Lung microvascular endothelial cell (primary cell): ENCODE measurements at places on chromosomes 4 and X. TPM values are rescaled to one million over a fixed set of nuclear protein-coding genes. Genes with fewer than 3 reads are reported as not detected.

DNA sequence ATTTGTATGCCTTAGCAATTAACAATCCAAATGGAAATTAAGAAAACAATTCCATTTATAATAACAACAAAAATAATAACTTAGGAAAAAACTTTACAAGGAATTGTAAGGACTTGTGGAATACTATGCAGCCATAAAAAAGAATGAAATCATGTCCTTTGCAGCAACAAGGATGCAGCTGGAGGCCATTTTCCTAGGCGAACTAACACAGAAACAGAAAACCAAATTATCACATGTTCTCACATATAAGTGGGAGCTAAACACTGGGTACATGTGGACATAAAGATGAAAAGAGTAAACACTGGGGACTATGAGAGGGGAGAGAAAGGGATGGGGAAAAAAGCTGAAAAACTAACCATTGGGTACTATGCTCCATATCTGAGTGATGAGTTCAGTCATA, 77.4 kb downstream of the WNK3 start:
- DNase-seq, result no peak

GRCh38 chr4:151316645-151317044, 8.8 kb downstream of the SH3D19 start:
- no peak for DNase-seq

DNA sequence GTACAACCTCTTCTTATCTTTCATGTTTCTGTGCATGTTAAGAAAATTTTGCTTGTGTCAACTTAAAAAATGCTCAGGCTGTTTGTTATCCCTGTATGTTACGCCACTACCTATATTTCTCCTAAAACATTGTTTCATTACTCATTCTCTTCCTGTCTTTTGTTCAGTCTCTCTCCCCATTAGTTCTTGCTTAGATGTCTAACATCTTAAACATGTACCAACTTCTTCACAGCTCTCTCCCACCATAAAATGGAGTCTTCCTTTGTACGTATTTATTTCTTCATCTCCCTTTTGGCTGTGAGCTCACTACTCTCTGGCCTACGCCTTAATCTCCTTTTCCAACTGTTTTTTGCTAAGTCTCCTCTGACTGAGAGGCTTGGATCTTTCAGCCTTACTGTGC, 36.4 kb downstream of the PCDH7 start:
- DNase-seq, result no peak

DNA sequence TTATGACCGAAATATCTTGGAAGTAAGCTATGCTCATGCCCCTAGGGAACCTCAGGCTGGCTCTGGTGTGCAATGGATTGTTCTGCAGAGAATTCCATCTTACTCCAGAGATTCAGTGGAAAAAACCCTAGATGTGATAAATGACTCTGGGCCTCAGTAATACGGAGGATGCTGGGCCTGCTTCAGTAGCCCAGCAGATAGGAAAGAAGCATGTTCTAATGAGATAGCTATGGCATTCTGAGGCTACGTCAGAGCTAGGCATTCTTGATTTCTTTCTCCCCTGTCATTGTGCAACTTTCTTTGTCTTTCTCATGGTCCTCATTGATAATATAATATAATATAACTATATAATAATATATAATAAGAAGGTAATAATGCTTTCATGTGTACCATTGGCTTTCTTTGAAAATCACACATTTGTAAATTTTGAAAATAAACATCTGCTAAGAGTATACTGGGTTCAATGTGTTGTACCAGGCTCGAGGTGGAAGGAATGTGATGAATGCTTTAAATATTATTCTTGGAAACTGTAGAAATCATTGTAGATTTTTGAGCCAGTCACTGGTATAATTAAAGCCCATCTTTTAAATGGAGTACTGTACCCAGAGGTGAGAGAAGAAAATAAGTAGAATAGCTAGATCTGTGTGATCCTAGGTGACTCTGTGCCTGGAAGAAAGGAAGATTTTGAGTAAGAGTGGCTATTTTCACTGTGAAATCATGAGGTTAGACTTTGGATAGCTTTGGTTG, 152.0 kb downstream of the IL15 start:
- no peak for DNase-seq

DNA sequence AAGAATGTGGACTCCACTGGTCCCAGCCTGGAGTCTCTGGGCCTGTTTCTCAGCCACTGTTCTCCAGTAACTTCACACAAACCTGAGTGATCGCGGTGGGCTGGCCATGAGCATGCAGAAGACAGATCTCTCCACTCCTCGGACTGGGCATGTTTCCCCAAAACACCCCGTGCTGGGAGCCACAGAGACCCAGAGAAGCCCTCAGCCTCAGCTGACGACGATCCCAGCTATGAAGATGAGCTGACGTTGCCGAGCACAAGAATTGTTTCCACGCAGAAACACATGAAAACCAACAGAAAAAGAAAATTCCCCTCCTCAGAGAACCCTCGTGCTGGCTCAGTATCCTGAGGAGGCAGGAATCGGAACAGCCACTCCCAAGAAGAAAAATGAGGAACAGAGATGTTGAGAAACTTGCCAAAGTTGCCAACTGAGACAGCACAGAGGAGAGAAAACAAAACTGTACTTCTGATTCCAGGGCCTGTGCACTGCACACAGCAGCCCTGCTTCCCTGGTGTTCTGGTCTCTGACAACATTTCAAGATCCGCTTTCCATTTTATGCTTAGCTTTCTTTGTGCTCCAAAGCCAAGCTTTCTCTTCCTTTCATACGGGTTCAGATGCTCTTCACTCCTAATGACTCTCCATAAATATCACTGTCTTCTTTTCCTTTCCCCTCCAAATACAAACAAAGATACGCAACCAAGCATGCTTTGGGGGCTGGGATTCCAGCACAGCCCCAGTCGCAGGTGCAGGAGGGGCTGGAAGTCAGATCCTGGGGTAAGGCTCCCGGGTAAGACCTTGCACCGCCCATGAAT, 81.4 kb downstream of the IRF2 start:
- DNase-seq, result no peak

THAP9 gene
- total RNA-seq, result 4.8 and 5.8 TPM in 2 replicates

GRCh38 chrX:8971116-8971515, 62.8 kb downstream of the FAM9B start:
- DNase-seq, result peak; percentile 56

DOK7 gene
- not detected in 2 replicates for total RNA-seq

CEP44 gene
- total RNA-seq, result 5.8 and 6.8 TPM in 2 replicates

DNA sequence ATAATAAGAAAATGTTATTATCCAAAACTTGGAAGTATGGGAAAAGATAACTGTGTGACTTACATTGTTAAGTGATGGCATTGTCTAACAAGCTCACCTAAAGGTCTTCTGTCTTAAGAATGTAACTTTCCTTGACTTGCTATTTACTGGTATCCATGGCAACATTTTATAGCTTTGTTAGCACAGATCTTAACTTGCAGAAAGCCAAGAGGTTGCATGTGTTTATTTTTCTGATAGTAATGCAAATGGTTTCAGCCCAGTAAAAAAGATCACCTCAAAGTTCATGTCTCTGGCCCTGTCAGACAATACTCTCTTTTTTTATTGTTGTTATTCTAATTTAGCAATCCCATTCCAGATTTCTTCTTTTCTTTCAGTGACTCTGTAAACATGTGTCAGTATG, 425.3 kb downstream of the SPRY1 start:
- peak; percentile 43 for DNase-seq

DNA sequence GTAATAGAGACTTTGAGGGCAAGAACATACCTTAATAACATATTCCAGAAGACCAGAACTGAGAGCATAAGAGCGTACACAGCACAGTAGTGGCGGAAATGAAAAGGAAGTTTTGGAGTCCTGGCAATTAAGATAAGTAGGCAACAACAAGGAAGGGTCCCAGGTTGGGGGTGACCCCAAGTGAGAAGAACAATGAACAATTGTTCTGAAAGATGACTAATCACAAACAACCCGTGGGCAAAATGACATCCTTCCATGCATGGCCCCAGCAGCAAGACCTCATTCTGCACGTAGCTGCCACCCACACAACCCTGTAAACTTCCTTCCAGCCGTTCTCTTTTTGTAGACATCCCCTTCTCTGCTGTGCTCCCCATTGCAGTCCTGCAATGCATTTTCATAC, 384.4 kb upstream of the PABPC4L start:
- peak; percentile 82 for DNase-seq

DNA sequence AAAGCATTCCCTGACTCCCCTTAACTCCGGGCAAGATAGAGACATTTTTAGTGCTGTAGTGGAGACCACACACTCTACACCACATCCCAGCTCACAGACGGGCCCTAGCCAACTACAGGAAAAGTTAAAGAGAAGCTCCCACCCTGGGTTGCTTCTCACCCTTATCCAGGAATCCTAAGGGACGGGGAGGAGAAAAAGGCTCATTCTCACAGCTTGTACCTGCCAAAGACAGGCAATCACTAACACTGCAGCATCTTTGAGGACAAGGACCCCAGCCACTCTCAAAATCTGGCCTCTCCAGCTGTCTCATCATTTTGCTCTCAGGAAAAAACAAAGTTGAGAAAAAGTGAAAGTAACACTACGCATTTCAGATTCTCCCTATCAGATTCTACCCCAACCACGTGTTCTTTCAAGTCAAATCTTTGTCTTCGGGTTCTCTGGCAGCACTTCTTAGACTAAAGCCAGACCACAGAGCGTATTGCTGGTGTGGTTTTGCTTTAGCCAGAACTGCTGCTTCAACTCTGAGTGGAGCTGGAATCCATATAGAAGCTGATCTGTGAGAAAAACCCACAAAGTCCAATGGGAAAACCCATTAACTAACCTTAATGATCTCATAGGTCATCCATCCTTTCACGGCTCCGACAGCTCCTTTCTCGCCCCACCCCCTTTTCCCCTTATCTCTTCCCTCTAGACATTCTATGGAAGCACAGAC, 605.9 kb upstream of the DIPK2B start:
- DNase-seq, result no peak

- no peak for DNase-seq
Observed at GRCh38 chr4:149211876-149212275, 603.8 kb downstream of the IQCM start.

GRCh38 chr4:158895797-158896576, 127.2 kb downstream of the FNIP2 start:
- DNase-seq, result peak; percentile 33

DNA sequence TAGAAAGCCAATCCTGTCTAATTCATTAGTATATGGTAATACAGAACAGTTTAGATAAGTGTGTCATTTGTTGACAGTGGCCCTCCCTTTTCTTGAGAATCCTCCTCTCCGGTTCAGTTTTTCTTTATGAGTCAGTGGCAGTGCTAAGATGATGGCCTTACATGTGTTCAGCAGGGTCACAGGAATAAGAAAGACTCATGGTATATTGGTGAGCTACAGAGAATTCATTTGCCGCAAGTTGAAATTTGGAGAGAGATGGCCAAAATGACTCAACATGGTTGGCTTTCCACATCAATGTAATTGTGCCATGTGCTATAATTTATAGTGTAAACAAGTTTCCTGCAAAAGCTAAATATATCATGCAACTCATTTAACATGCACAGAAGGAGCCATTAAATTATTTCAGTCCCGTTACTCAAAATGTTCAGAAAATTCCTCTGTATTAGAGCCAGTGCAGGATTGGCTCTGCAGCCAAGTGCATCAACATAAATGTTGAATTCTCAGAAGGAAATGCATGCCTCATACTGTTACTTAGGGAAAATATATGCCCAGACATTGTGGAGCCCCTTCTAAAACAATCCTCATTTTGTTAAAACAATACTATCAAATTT, 374.3 kb downstream of the AFF2 start:
- no peak for DNase-seq

- no peak for DNase-seq
Observed at GRCh38 chr4:119736559-119736958, 108.0 kb upstream of the PDE5A start.

GRCh38 chrX:14616301-14616700, 87.0 kb downstream of the GLRA2 start:
- DNase-seq, result no peak

DNA sequence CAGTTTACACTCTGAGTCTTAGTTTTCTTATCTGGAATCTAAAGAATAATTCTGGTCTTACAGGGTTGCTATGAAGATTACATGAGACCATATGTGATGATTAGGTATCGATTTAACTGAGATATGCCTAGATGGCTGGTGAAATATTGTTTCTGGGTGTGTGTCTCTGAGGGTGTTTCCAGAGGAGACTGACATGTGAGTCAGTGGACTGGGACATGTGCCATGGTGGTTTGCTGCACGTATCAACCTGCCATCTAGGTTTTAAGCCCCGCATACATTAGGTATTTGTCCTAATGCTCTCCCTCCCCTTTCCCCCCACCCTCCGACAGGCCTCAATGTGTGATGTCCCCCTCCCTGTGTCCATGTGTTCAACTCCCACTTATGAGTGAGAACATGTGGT, 186.0 kb upstream of the CXorf66 start:
- no peak for DNase-seq

MAGEH1 gene
- 13.3 and 16.5 TPM in 2 replicates for total RNA-seq

- DNase-seq, result no peak
Observed at GRCh38 chr4:174517502-174518445, 4.5 kb downstream of the HPGD start.

GRCh38 chrX:8879750-8880149, 78.6 kb upstream of the FAM9A start:
- peak; percentile 26 for DNase-seq

- peak; percentile 32 for DNase-seq
Observed at GRCh38 chr4:47704693-47705325, 133.1 kb downstream of the CORIN start.

DNA sequence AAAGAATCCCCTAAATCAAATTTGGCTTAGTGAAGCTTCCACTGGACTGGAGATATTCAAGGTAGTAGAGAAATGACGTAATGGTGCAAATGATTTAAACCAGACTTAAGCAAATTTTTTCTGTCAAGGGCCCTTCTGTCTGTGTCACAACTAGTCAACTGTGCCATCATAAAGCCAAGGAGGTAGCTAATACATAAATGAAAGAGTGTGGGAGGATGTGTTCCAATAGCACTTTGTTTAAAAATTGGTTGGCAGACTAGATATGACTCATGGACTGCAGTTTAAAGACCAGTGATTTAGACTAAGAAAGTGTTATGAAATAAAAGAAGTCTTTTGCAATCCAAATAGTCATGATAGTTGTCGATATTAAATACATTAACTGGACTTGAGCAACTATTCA, 24.3 kb upstream of the TEX13C start:
- DNase-seq, result no peak

- DNase-seq, result no peak
Observed at GRCh38 chr4:163473576-163473975, at the start of gene TKTL2. TSS of gene TKTL2 (minus strand) at chr4:163473754. CDS start at chr4:163473734, 20 bp downstream.

GRCh38 chrX:136086521-136086920, 60.8 kb upstream of the FHL1 start:
- no peak for DNase-seq

TCEAL2 gene
- total RNA-seq, result not detected in 2 replicates

DNA sequence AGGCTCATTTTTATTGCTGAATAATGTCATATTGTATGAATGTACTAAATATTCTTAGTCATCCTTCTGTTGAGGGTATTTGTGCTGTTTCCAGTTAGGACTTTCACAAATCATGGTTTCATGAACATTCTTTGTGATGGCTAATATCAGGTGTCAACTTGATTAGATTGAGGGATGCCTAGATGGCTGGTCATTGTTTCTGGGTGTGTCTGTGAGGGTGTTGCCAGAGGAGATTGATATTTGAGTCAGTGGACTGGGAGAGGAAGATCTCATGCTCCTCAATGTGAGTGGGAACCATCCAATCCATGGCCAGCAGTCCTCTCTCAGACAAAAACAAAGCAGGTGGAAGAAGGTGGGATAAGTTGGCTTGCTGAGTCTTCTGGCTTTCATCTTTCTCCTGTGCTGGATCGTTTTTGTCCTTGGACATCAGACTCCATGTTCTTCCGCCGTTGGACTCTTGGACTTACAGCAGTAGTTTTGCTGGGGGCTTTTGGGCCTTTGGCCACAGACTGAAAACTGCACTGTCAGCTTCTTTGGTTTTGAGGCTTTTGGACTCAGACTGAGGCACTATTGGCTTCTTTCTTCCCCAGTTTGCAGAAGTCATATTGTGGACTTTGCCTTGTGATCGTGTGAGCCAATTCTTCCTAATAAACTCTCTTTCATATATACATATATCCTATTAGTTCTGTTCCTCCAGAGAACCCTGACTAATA, 11.9 kb upstream of the HS3ST1 start:
- no peak for DNase-seq
